WTC11 (cell line): ENCODE measurements at places on chromosomes 4 and X. TPM values are rescaled to one million over a fixed set of nuclear protein-coding genes. Genes with fewer than 3 reads are reported as not detected.

DNA sequence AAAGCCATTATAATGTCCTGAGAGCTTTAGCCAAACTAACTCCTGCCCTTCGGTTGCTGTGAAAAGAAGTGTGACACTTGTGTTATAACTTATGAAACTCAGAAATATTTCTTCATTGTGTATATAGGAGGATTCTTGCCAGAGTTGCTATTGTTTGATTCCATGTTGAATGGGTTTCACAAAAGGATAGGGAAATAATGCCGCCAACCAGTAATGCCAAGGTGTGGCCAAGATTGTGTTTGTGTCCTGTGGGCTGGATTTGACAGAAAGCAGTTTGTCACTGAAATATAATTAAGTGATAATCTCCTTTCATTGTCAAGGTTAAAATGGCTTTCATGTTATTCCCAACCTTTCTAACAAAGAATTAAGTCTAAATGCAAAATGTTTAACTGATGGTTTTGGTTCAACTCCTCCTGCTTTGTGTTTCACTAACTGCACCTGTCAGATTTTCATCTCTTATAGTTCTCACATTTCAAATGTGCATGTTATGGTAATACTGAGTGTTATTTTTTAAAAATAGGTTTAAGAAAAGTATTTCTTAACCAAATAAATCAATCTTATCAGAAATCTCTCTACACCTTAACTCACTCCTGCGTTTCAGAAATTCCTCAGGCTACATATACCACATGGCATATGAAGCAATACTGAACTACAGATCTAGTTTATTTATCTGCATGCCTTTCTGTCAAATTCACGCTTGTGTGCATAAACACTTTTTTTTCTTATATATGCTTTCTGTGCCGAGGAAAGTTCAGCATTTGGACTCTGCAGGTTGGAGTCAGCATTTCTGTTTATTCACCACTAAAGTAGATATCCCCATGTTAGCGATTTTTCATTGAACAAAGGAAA, at the start of gene CLDN22:
Gene CLDN22 (minus strand): TSS at position 66 of the 849 bp plus-strand sequence. CDS start 58 bp downstream, at position 8.
- no peaks in the 10 kb centered on the region for H3K27me3 ChIP-seq
- no peak within 1 kb of the TSS for H3K27ac ChIP-seq
- H3K4me1 ChIP-seq = no peaks in the 10 kb centered on the region
- no peak within 1 kb of the TSS for H3K4me3 ChIP-seq

DNA sequence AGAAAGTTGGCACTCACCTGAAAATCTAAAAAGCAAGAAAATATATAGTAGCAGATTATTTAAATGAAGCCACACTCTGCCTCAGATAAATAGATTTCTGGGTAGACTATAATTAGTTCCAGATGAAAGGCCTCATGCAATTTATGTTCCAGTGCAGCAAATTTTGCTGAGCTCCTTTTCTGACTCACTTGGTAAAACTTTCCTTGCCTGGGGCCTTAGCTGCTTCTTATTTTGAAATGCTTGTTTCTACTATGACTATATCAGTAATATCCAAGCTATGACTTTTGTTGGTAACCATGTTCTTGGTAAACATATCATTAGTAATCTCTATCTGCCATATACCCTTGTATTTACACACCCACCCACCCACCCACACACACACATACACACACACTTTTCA, 961.8 kb downstream of the SH3BGRL start:
- peaks cover 13% of the 10 kb centered on the region for H3K36me3 ChIP-seq
- no peaks in the 10 kb centered on the region for H3K4me1 ChIP-seq

GRCh38 chrX:53939127-53939526, 105.1 kb downstream of the PHF8 start:
- H3K4me1 ChIP-seq = no peaks in the 10 kb centered on the region
- no peak overlapping the region for H3K27ac ChIP-seq
- no peak overlapping the region for H3K4me3 ChIP-seq

- no peaks in the 10 kb centered on the region for H3K4me1 ChIP-seq
- H3K4me3 ChIP-seq = no peak overlapping the region
- DNase-seq = no peak
- H3K27me3 ChIP-seq = no peaks in the 10 kb centered on the region
- H3K36me3 ChIP-seq = no peaks in the 10 kb centered on the region
These were observed 314.7 kb upstream of the ATOH1 start for GRCh38 chr4:93513851-93514250.

GRCh38 chr4:34158878-34159277, 2085.4 kb downstream of the ARAP2 start:
- H3K4me3 ChIP-seq = no peak overlapping the region
- no peak overlapping the region for H3K27ac ChIP-seq
- H3K4me1 ChIP-seq = no peaks in the 10 kb centered on the region

- no peak overlapping the region for H3K27ac ChIP-seq
- no peaks in the 10 kb centered on the region for H3K36me3 ChIP-seq
- no peaks in the 10 kb centered on the region for H3K27me3 ChIP-seq
These were observed 83.1 kb downstream of the ATOH1 start for GRCh38 chr4:93911671-93912070.

DNA sequence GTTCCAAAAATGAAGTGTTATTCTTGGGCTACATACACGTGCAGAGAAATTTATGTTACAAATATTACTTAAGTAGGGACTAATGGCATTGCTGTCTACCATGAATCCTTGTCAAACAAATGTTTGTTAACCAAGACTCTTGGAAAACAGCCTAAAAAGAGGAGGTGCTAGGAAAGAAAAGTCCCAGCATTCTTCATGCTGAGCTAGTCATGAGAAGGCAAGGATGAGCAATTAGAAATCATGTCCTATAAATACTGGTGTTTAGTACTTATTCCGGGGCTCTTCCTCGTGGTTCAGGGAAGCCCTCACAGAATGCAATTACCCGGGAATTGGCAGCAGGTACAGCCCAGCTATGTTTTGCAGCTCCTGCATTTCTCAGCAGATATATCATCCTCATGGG, 378.1 kb upstream of the FTHL17 start:
- H3K4me1 ChIP-seq = no peaks in the 10 kb centered on the region
- no peak for DNase-seq
- no peaks in the 10 kb centered on the region; the same call in 1 of the 2 replicates for H3K27me3 ChIP-seq
- no peak overlapping the region for H3K27ac ChIP-seq
- H3K4me3 ChIP-seq = no peak overlapping the region

- peak overlapping the region; percentile 93 for H3K4me3 ChIP-seq
- H3K27me3 ChIP-seq = peaks cover 32% of the 10 kb centered on the region
- H3K27ac ChIP-seq = peak overlapping the region; percentile 92
- peaks cover 3% of the 10 kb centered on the region; the same call in 1 of the 2 replicates for H3K36me3 ChIP-seq
- no peak for DNase-seq
These were observed 765 bp downstream of the CFAP97 start for GRCh38 chr4:185202984-185203485.

DNA sequence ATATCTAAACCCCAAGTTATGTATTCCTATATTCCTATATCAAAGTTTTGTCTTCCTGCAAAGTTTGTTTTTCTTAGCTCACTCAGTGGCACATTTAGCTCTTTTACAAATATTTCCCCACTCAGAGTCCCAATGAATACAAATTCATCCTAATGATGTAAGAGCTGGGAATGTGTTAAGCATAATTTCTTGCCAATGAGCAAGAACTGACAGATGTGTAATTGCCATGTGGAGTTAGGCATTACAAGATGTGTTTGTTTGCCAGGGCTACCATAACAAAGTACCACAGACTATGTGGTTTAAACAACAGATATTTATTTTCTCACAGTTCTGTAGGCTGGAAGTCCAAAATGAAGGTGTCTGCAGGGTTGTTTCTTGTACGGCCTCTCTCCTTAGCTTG, 302.1 kb downstream of the KCTD8 start:
- no peak for DNase-seq
- peaks cover 23% of the 10 kb centered on the region for H3K4me1 ChIP-seq
- H3K4me3 ChIP-seq = no peak overlapping the region
- H3K27me3 ChIP-seq = no peaks in the 10 kb centered on the region
- H3K36me3 ChIP-seq = peaks cover 17% of the 10 kb centered on the region

- H3K4me1 ChIP-seq = no peaks in the 10 kb centered on the region
- H3K4me3 ChIP-seq = no peak overlapping the region
These were observed 387.9 kb upstream of the RPS6KA3 start for GRCh38 chrX:20654596-20655106.

DNA sequence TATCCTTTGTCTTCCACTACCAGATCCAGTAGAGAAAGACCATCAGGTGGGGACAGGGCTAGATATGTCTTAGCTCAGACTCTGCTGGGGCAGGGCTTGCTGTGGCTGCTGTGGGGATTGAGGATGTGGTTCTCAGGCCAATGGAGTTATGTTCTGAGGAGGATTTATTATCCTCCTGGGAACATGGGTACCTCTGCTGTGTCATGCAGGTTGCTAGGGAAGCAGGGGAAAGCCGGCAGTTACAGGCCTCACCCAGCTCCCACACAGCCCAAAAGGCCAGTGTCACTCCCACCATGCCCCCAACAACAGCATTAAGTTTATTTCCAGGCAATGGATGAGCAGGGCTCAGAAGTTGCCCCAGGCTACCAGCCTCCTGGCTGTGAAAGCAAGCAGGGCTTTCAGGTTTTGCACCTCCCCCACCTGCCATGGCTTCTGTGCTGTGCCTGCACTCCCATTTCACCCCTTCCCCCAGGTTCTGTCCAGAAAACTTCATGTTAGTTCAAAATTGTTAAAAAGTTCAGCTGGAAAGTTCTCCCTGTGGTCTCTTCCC, 879.9 kb downstream of the ARAP2 start:
- H3K36me3 ChIP-seq = peaks cover 16% of the 10 kb centered on the region
- H3K4me1 ChIP-seq = peaks cover 9% of the 10 kb centered on the region

DNA sequence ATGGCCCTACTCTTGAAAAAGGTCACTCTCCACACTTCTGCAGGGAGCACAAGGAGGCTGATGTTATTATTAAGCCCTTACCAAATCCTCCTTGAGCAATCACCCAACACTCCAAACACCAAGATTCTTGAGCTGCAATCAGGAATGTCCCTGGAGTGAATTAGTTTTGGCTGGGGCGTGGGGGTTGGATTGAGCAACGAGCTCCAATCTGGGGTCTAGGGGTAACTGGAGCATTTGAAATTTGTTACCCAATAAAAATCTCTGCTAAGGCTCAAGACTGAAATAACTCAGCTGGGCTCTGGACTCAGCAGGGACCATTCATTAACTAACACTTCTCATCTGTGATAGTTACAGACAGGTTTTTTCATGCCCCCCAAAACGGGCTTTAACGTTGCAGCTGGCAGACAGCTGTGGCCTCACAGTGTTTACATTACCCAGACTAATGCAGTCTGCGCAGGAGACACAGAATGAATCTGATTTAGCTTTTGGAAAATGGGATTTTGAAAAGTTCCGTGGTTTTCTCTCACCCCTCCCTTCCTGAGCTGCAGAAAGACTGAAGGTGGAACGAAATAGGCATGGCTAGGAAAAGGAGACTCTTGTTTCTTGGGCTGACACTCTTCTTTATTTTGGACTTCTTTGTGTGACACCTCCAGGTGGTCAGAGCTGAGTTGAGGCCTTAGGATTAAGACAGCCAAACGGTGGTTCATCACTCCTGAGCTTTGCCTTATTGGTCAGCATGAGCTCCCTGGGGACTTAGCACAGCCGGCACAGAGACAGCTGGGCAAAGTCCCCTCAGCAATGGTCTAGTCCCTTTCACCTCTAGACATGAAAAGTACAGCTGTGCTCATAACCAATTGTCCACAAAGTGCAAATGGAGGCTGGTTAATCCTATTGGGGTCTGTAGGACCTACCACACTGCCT, 26.6 kb downstream of the PLAC1 start:
- no peak for DNase-seq
- no peak overlapping the region for H3K27ac ChIP-seq
- no peaks in the 10 kb centered on the region for H3K36me3 ChIP-seq

DNA sequence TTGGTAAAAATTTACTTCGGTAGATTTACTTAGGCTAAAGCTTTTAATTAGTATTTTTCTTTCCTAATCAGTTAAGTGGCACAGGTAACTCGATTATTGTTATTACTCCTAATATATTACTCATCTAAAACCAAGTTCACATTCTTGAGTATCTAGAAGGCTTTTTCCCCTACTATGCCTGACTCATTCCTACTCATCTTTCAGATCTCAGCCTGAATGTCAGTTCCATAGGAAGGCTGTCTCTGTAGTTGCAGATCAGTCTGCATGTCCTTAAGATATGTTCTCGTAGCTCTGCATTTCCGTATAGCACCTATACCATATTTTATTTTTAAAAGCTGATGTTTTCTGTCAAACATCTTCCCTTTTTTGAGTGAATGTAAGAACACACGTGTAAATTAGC, 5.9 kb upstream of the FAM184B start:
- peaks cover 10% of the 10 kb centered on the region for H3K36me3 ChIP-seq
- H3K4me1 ChIP-seq = no peaks in the 10 kb centered on the region
- no peak overlapping the region for H3K4me3 ChIP-seq
- no peak overlapping the region for H3K27ac ChIP-seq
- peaks cover 16% of the 10 kb centered on the region for H3K27me3 ChIP-seq

DNA sequence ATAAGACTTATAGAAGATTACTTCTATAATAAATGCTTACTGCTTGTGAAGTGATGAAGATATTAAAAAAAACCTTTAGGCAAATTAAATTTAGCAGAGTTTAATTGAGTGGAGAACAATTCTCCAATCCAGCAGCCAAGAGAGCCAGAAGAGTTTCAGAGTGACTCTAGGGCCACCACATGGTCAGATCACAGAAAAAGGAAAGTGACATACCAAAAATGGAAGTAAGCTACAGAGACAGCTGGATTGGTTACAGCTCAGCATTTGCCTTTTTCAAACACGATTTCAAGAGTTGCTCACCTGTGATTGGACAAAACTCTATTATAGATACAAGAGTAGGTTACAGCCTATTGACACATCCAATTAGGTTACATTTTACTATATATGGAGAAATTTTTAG, 79.0 kb upstream of the TRAM1L1 start:
- H3K27ac ChIP-seq = no peak overlapping the region
- no peak for DNase-seq
- no peaks in the 10 kb centered on the region for H3K27me3 ChIP-seq
- no peaks in the 10 kb centered on the region for H3K4me1 ChIP-seq
- no peaks in the 10 kb centered on the region for H3K36me3 ChIP-seq

DNA sequence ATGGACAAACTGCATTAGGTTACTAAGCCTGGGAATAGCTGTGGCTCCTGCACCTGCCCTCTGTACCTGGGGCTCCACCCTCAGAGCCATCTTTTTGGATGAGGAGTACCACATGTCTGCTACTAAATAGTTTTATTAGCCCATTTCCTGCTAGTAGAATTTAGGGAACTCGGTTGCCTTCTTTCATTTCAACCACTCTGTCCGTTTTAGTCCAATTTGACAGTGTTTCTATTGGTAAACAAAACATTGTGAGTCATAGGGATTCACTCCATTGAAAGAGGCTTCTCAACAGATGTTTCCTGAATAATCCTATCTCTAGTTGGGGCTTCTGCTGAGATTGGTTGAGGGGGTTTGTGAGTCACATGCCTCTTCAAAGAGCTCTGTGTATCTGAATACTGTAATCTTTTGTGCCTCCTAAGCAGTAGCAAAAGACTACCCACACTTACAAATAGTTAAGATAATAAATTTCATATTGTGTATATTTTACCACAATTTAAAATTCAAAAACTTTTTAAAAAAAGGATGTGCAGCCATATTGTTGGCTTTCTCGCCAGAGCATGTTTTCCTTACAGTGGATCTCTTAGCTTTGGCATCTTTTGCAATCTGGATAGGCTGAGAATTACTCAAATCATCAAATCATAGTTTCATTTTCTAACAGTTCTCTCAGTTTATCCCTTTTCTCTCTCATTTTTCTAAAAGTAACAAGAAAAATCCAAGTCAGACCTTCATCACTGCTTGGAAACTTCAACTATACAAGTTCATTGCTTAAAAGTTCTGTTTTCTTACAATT, 9.9 kb downstream of the FAM200B start:
- H3K4me3 ChIP-seq = no peak overlapping the region
- peaks cover 42% of the 10 kb centered on the region for H3K4me1 ChIP-seq
- no peaks in the 10 kb centered on the region for H3K27me3 ChIP-seq

OPRPN gene
- total RNA-seq = not detected in 3 replicates

ZBED1 gene
- 45.1 to 49.2 TPM (median 47.3 TPM) in 3 replicates for total RNA-seq

TNIP3 gene
- not detected in 3 replicates for total RNA-seq

RPS6KA6 gene
- total RNA-seq = 13.1 to 14.8 TPM (median 13.3 TPM) in 3 replicates

ATP1B4 gene
- not detected in 3 replicates for total RNA-seq
